RWPE1 (cell line): ENCODE measurements at places on chromosomes 3 and 15.

DNA sequence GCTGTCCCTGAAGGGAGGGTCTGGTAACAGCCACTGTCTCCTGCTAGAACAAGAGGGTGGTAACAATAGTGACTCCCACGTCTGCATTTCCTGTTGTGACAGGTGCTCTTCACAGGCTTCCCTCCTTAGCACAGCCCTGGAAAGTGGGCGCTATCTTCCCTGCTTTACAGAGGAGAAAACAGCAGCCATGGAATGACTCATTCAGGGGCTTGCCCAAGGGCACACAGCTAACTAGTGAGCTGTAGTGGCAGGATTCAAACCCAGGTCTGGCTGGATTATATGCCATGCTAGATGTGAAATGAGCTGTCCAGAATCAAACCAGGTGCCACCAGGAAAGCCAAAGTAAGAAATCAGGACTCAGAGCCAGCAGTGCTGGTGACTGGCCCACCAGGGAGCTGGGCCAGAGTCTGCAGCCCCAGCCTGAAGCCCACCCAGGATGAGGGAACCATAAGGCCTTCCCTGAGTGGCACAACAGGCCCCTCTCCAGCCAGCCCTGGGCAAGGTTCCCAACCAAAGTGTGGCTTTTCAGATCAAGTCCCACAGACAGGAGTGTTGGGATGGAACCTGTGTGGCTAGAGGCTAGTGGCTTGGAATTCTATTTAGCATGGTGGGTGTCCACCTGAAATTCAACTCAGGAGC, 102.4 kb downstream of the ETFA start:
- no peak for DNase-seq

GRCh38 chr3:14948609-14949038, 1.2 kb downstream of the NR2C2 start:
- DNase-seq, result no peak

DNA sequence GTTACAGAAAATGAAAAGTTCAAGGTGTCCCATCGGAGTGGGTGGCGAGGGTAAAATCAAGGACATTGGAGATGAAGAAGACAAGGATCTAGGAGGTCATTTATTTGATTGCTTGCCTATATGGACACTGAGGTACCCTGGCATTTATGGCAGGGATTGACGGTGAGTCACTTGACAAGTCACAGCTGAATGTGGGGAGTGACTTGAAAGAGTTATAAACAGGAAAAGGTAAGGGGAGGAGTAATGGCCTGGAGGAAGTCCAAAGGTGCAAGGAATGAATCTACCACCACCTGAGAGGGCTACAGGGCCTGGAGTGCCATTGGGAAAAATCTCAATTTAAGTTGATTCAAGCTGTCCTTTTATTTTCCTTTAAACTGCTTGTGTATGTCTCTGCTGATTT, 11.8 kb upstream of the SGO1 start:
- DNase-seq, result no peak

GRCh38 chr15:70308011-70308734, 210.5 kb upstream of the TLE3 start:
- DNase-seq, result no peak

- DNase-seq, result peak; percentile 12
Observed at GRCh38 chr3:105367063-105367405, 325 bp downstream of the ALCAM start.

DNA sequence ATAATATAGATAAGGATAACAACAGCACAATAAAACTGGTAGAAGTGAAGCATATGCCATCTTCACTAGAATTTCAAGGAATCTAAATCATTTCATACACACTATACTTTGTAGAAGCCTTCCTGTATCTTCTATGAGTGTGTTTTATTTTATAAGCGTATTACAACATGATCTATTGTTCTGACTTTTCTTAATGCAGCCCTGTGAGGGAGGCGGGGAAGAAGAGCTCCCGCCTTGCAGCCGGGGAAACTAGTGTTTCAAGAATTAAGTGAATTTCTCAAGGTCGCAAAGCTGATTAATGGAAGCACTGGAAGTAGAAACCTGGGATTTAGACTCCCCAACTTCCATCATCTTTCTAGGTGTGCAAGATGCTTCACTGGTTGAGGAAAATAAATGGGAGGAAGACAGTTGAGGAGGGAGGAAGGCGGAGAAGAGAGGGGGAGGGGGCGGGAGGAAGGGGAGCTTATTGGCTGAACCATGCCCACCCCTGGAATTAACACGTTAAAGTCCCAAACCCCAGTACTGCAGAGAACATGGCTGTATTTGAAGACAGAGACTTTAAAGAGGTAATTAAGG, 32.9 kb downstream of the VGLL4 start:
- DNase-seq, result no peak

DNA sequence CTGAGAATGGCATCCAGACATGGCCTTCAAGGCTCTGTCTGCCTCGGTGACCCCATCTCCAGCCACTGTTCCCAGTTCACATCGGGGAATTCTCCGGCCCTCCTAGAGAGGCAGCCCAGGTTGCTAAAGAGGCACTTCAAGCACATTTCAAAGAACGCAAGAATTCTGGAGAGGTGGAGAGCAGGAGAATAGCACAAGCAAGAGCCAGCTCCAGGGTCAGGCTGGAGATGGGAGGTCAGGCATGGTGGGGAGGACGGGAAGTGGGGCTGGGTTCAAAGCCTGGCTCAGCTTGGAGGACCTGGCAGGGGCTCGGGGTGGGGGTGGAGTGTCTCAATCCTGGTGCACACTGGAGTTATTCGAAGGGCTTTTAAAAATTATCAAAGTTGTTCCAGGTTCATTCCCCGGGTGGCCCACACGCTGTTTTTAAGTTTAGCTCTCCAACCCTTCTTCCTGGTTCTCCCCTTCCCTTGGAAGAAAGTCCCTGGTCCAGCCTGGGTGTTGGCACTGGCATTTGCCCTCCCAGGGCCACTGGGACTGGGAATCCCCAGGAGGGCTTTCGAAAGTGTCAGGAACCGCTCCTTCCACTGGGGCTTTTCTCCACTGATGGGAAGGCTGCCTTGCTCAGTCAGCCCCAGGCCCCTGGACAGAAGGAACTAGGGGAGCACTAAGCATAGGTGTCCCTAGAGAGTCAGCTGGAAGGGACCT, 35.8 kb downstream of the ZNF710 start:
- no peak for DNase-seq

DNA sequence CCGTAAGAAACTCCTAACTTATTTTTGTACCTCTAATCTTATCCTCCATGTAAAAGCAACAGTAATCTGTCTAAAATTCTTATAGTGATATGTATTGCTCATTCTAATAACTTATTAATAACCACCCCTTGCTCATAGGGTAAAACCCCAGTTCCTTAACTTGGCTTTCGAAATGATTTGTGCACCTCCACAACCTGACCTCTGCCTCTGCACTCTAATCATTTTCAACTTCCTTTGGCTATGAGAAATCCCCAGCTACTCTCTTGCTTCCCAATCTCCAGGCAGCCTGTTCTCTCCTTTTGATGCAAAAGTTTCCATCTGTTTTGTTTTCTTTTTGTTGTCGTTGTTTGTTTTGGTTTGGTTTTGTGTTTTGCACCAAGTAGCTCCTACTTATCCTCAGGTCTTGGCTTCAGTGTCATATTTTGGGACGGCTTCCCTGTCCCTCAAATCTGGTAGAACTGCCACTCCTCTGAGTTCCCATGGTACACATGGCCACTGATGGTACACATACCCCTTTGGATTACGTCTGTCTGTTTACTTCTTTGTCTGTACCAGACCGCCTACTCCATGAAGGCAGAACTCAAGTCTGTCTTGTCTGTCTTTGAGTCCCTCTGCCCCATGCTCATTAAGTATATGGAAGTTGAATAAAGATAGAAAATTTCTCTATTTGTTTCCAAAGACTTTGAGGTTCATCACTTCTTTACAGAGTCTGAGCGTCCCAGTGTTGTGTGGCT, 105.6 kb upstream of the TGFBR2 start:
- DNase-seq, result no peak

DNA sequence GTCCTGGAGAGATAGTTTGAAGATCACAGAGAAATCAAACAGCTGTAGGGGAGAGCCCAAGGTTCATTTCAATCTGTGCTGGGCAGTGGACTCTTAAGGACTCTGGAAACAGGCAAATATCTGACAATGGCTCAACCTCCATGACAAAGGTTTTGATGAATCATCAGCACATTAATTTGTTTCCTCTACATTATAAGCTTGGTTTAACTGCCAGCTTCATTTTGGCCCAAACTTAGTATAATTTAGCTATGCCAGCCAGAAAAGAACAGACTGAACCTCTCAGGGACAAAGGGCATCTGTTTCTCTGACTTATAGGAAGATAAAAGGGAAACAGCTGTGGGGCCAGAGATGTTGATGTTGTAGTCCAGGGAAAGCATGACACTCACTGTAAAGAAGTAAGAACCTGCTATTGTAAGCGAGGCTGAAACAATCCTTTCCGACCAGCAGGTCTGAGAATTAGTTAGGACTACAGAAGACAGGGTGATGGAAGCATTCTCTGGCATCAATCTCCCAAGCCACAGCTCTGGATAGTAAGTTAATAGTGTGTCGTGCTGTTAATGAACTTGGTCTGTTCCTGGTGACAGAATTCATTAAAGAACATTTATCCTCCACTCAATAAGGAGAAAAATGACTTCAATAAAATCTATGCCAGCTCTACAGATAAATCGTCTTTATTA, 110.1 kb downstream of the KCNMB2 start:
- no peak for DNase-seq

- DNase-seq, result no peak
Observed at GRCh38 chr3:71512000-71512399, 71.5 kb downstream of the FOXP1 start.

- DNase-seq, result peak; percentile 44
Observed at GRCh38 chr15:33086500-33087121, 107.9 kb downstream of the FMN1 start.

DNA sequence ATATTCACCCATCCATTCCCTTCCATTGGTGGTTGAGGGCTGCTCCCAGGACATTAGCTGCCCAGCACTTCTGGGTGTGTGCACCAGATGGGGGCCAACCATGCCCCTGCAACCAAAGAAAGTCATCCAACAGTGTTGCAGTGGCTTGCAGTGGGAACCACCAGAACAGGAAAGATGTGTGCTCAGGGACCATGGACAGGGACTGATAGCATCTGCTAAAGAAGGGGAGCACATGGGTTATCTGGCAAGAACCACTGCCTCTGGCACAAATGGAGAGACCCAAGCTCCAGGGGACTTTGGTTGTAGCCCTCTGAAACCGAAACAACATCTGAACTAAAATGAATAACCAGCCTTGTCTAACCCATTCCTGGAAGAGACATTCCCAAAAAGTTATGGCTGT, 8.1 kb downstream of the DCLK3 start:
- DNase-seq, result no peak

DNA sequence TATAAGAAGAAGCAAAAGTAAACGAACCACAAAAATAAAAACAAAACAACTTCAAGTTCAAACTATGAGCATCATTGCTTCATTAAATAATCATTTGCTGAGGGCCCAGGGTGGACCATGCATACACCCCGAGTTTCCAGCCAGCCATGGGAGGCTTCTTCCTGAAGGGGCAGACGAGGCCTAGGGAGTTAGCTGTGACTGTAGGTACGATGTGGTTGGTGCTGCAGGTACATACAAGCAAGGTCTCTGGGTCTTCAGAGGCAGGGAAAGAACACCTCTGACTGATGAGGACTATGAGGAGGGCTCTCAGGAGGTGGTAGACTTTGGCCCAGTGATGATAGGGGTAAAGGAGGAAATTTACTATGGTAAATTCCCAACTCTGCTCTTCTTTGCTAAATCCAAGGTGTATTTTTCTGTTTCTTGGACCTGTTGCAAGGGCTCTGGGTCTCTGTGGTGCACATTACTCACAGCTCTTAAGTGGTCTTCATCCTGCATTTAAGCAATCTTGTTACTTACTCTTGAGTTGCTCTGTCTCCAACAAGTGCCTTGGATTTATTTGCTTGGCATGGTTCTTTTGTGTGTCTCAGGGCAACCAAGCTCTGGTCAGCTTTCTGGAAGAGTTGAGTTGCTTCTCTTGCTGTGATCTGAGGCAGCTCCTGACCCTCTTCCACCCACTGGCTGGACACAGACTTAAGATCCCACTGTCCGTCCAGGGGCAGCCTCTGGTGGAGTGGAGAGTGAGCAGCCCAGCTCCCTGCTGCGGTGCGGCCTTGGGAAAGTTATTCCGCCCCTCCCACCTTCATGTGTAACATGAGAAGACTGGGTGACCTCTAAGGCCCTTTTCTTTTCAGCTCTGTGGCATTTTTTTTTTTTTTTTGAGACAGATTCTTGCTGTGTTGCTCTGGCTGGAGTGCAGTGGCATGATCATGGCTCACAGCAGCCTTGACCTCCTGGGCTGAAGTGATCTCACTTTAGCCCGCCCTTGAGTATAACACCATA, 56.1 kb upstream of the KIF23 start:
- no peak for DNase-seq

GRCh38 chr15:79322306-79322705, 11.4 kb downstream of the TMED3 start:
- no peak for DNase-seq

- DNase-seq, result no peak
Observed at GRCh38 chr15:79115986-79116665, 25.5 kb upstream of the RASGRF1 start.

DNA sequence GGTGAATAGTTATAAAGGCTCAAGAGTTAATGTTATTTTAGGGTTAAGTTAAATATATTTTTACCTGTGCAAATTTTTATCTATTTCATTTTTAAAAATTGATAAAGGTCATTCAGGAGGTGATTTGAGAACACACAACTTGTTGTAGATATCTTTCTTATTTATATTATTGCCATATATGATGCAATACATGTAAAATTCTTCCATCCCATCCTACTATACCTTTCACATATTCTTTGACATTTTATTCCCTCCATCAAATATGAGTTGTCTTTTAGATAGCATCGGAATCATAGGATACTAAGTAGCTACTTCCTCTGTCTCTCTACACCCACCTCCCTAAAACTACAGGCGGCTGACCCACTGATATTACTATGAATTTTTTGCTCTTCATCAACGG, 734.1 kb downstream of the FHIT start:
- no peak for DNase-seq

GRCh38 chr3:130517602-130518001, 625 bp downstream of the COL6A6 start:
- DNase-seq, result no peak

DNA sequence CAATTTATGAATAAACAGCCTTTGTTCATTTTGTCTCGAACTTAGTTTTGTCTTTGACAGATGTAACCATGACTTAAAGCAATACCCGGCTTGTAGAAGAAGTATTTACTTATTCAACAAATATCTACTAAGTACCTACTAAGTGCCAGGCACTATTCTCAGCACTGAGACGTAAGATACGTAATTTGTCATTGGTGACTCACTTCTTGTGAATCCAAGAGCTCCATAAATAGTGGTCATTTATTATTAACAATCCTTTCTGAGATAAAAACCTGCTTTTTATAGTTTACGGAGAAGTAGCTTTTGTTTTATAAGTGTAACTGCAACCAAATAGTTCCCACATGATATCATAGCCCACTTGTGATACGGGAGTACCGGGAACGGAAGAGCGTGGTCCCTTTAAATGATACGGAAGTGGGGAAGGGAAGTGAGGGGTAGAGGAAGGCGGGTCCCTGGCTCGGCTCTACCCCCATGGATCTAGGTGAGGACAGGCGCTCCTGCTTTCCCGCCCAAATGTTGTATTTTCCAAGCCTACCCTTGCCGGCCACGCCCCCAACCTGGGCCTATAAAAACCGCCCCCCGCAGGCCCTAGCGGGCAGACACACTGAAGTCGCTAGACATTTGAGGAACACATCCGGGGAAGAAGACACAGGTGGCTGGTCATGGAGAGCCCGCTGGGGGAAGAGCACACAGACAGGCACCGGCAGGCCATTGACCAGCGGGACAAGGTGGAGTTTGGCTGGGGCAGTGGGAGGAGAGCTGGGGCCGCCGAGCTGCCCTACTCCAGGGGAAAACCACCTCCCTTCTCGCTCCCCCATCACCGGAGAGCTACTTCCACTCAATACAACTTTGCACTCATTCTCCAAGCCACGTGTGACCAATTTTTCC, at the start of gene SAMMSON:
Gene SAMMSON, plus strand, starts transcription at position 594 of the 888 bp plus-strand sequence.
- DNase-seq, result no peak

- DNase-seq, result no peak
Observed at GRCh38 chr3:13134879-13135206, 61.6 kb upstream of the IQSEC1 start.
